CD4-positive, alpha-beta T cell treated with Interferon alpha-2 for 1 hour (primary cell): ENCODE measurements at places on chromosomes 12 and 14.

- DNase-seq = no peak
Observed at GRCh38 chr12:126447346-126447745, 1382.1 kb downstream of the AACS start.

GRCh38 chr12:116637589-116638150 is 78.5 kb downstream of the MAP1LC3B2 start:
- DNase-seq = no peak

GRCh38 chr14:33782923-33783322 is 168.0 kb downstream of the EGLN3 start:
- no peak for DNase-seq

- DNase-seq = no peak
Observed at GRCh38 chr14:28690029-28690692, 76.4 kb upstream of the FOXG1 start.

GRCh38 chr12:5154091-5154490 is 110.4 kb downstream of the KCNA5 start:
- DNase-seq = no peak

GRCh38 chr12:131613678-131614077 is 97.2 kb upstream of the SFSWAP start:
- DNase-seq = no peak
